Ureter (tissue), 1 donor: ENCODE measurements at places on chromosomes 7 and 10.

DNA sequence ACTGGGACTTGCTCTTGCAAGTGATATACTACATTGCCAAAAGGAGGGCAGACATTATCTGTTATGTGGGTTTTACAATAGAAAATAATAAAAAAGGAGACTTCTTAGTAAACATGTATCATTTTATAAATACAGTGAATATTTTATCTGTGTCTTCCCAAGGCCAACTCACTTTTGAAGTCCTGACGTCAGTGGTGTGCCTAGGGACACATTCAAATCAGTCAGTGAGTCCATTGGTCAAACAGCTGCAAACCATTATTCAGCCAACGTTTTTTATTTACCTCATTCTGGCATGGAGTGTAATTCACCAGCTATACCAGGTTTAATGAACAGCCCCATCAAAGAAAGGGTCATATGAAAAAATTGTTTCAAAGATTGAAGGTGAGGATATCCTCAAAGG is 263.7 kb downstream of the IPMK start:
- no peak for DNase-seq

GRCh38 chr7:20747001-20747400 is 39.7 kb downstream of the SP8 start:
- no peak for DNase-seq

DNA sequence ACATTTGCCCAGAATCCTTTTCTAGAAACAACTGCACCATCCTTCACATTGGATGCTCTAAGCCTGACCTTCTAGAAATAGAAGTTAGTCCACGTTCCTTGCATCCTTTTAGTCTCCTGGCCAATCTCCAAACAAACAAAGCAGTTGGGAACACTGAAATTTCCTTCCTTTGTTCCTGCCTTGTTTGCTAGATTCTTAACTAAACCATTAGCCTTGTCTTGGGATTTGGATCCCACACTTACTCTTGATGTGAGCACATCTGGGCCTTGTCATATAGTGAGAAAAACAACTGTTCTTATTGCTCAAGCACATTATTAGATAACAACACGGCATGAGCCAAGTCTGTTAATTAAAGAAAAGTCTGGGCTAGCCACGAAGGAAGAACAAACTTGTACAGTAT is 319.3 kb upstream of the GHITM start:
- DNase-seq = no peak

DNA sequence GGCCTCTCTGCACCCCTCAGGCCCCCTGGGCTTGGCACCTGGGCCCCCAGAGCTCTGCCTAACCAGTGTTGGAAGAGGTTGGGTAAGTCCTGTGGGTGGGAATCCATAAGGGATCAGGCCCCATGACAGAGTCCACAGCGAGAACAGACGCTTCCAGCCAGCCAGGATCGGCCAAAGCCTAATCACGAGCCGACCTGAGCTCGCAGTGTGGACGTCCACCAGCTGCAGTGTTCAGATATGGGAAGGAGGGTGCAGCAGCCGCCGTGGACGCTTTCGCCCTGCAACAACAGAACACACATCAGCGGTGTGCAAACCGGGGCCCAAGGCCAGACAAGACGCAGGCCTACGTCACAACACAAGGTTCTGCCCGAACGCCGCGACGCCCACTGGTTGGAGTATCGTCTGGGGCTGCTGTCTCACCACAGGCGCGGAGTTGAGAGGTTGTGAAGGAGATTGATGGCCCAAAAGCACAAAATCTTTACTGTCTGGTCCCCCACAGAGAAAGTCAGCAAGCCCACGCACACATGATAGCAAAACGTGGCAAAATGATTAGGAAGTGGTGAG is 102.1 kb downstream of the FOXL3 start:
- peak; percentile 37 for DNase-seq

DNA sequence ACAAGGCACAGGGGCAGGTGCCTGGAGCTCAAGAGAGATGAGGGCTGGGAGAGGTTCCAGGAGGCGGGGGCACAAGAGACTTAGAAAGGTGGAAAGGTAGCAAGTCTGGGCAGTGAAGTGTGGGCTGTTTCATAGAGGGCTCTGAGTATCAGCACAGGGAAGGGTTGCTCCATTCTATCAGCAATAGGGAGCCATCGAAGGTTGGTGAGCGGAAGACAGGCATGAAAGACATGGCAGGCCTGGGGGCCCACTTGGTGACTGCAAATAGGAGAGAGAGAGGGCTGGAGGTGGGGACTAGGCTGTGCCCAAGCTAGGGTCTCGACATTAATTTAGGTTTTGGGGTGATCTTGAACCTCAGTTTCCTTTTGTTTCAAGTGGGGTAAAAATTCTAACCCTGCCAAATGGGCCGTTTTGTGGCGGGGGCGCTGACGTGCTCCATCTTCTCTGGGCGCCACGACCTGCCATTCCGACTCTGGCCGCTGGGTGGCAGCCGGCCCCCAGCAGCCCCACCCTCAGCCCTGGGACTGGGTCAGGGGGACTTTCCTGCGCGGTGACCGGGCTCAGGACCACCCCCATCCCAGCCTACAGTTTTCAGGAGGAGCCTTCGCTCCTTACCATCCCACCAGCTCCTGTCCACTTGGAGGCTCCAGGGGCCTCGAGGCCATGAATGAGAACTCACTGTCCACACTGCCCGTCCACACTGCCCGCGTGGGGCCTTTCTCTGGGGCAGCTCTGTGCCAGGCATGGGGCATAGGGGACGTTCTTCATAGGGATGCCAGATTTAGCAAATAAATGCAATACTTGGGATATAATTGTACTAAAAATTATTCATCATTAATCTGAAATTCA is 37.2 kb upstream of the PCBD1 start:
- DNase-seq = no peak

DNA sequence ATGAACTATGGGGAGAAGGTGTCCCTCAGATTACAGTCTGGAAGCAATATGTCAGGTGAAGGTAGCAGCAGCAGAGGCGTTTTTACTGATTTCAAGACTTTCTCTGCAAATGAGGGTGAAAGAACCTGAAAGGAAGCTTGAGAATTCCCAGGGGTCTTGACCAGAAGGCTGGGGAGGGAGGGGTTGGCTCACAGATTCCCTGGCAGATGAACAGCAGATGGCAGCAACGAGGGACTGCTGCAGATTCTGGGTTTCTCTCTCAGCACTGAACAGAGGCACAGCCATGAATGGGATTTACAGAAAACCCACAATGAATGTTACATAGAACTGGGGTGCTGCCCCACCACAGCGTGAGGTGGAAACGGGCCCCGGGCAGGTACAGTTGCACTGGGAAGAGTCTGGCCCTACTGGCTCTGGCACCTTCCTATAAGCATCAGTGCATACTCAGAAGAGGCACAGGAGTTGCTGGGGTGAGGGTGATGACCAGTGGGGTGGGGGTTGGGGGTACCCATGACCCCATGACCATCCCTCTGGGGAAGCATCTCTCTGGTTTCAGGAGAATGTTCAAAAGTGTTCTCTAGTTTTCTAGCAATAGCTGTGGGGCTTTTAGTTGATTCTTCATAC is 317.8 kb downstream of the SH2D4B start:
- no peak for DNase-seq

GRCh38 chr7:30596721-30597120 is 2.0 kb downstream of the GARS1 start:
- DNase-seq = no peak

DNA sequence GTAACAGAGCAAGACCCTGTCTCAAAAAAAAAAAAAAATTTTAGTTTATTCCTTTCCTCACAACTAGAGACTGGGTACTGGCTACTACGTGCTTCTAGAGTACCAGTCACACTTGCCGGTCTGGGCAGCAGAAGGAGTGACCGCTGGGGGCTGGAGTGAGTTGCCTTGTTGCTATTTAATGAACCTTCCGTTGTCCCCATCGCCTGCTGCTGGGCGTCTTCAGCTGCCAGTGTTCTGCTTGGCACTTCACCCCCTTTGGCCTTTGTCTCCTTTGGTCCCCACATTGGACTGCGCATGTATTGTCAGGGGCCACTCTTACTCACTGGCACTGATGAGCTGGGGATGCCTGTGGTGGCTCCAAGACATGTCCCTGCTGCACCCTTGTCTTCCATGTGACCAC is 110.6 kb downstream of the CLEC2L start:
- no peak for DNase-seq

GRCh38 chr7:29410996-29411395 is 152.6 kb upstream of the PRR15 start:
- DNase-seq = no peak

DNA sequence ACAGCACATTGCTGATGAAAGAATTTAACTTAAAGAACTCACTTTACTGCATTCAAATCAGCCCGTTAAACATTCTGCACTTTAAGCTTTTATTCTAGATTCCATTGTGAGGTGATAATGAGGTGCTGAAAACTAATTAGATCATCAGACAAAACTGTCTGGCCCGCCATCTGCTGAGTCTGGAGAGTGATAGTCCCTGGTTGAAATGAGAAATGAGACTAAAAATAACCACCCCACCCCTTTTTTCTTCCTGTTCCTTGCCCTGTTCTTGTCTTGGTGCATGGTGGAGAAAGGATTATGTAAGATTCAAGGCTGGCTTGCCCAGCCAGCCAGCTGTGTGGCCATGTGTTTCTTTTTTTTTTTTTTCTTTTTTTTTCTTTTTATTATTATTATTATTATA is 277.0 kb upstream of the COBL start:
- no peak for DNase-seq

DNA sequence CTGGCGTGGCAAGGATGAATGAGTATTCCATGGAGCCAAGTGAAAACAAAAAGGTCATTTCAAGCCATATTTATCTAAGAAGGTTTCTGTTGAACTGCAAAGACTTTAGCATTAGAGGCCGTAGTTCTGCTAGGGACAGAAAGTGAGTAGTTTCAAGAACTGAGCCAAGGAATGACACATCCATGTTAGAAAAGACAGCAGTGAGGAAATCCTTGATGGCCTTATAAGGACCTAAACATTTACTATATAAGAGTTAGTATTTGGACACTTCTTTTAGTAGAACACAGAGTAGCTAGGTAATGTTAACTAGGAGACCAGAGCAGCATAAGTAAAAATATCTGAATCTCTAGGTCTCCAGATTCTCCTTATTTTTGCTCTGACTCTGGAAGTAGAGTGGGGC is 329.8 kb upstream of the SEMA3D start:
- DNase-seq = no peak

GRCh38 chr7:84629640-84630318 is 435.2 kb upstream of the SEMA3A start:
- DNase-seq = no peak

DNA sequence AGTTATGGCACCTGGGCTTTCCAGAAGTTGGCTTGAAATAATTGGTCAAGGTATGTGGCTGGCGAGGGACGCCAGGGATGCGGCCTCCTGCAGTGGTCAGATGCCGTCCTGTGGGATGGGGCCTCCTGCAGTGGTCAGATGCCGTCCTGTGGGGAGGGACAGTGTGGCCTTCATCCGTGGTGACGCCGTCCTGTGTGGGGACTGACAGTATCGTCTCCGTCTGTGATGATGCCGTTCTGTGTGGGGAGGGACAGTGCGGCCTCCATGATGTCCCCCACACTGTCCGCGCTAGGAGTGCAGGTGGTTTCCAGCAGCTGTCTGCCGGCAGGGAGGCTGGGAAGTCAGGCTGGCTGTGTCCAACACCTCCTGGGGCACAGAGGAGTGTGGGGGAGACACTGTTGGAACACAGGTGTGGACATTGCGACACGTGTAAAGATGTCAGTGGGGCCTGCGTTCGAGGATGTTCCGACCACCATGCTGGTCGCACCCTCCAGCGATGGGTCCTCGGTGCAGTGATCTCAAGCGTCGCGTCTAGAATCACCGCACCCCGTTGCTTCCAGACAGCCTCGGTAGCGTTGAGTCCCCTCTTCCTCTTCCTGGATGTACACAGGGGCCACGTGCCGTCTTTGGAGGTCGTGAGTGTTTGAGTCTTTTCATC is 52.6 kb downstream of the INPP5A start:
- DNase-seq = no peak

- DNase-seq = no peak
Observed at GRCh38 chr10:14548474-14548873, 217.8 kb upstream of the FRMD4A start.

GRCh38 chr10:126499744-126500143 is 111.5 kb upstream of the ADAM12 start:
- no peak for DNase-seq

DNA sequence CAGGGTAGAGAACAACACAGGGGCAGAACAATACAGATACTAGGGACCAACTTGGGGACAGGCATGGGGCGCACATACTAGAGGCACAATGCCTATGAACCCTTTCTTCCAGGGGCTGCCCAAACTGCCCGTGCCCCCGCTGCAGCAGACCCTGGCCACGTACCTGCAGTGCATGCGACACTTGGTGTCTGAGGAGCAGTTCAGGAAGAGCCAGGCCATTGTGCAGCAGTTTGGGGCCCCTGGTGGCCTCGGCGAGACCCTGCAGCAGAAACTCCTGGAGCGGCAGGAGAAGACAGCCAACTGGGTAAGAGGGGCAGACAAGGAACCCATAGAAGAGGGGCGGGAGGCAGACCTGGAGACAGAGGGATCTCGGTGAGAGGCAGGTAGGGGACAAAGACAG is 5.8 kb downstream of the CHAT start:
- DNase-seq = no peak

DNA sequence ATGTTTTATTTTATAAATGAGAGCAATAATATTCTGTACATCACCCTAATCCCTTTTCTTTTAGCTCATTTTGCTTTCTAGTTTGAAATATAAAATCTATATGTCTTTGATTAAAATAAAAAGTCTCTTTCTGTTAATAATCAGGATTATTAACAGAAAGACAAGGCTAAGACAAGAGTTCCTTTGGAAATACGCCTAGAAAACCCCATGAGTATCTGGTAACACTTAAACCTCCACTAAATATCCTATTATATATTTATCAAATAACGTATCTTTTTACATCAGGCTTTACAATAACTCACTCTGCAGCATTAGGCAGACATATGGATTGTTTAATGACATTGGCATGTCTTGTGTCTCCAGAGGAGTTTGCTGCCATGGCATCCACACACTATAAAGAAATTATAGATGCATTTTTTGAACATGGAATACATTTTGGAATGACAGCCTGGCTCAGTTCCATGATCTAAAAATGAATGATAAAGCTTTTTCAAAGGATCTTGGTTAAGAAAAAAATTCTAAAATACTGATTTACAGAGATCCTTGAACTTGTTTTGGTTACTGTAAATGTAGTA is 98.7 kb downstream of the TMEM26 start:
- no peak for DNase-seq

GRCh38 chr7:18495412-18496340 is at the start of gene HDAC9:
TSS of gene HDAC9 (plus strand) at chr7:18495749. CDS start at chr7:18496303, 554 bp downstream.
- no peak for DNase-seq

DNA sequence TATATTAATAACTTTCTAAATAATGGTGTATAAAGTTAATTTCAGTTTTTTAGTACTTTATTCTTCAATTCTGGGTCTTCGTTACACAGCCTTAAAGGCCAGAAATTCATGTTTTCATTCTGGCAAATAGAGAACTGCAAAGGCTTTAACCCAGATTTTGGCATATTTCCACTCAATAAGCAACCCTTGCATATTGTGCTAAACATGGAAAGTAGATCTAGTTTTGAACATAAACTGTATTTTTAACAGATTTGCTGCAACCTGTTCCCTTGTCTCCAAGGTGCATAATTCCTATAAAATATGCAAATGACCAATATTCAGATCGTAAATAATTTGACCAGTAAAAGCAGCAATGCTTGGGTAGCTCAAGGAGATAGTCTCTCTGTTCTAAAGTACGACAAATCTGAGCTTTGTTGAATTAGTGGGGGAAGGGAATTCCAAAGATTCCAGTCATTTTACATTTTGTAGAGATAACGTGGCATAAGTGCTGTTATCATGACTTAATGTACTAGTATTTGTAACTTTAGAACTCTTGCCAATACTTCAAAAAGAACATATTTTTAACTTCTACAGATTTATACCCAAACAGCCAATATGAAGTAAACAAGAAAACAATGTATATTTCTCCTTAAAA is 46.4 kb upstream of the RSBN1L start:
- DNase-seq = no peak
